Calu3 (cell line): ENCODE measurements at places on chromosomes 7 and 10. TPM values are rescaled to one million over a fixed set of nuclear protein-coding genes. Genes with fewer than 3 reads are reported as not detected.

DNA sequence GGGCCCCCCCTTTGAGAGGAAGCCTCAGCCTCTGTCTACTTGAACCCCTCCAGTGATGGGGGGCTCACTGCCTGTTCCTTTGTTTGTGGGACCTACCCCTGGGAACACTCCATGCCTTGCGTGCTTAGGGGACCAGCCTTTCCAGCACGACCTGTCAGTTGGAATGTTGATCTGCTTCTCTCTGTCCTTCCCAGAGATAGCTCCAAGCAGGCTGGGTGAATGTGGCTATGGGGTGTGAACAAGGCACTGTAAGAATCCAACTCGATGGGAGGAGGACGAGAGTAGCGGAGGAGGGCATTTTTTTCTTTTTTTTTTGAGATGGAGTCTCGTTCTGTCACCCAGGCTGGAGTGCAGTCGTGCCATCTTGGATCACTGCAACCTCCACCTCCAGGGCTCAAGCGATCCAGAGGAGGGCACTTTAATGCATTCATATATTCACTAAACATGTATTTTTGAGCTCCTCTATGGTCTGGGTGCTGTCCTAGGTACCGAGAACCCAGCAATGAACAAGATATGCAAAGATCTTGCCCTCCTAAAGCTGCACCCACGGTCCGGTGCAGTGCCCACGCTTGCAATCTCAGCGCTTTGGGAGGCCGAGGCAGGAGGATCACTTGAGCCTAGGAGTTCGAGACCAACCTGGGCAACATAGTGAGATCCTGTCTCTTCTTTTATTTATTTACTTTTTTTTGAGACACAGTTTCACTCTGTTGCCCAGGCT, 8.5 kb downstream of the CLIP2 start:
- H3K27me3 ChIP-seq = no peaks in the 10 kb centered on the region
- no peak for DNase-seq
- no peak overlapping the region for H3K27ac ChIP-seq
- peaks cover 10% of the 10 kb centered on the region for H3K36me3 ChIP-seq

DNA sequence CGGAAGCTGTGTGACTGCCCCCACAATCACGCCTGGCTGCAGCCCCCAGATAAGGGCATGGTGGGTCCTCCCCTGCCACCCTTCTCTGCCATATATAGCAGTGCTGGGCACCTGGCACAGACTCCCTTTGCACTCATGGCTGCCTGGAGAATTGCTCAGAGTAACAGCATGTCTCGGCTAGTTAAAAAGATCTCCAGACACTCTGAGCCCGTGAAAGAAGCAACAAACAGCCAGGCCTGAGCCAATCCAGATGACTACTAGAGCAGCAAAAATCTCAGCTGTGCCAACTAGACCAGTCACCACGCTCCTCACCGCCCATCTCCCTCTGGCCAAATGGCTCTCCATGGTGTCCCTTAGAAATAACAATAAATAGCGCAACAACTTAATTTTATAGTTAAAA, 71.3 kb downstream of the PARD3 start:
- H3K4me1 ChIP-seq = peaks cover 77% of the 10 kb centered on the region
- H3K27ac ChIP-seq = peak overlapping the region; percentile 24
- H3K36me3 ChIP-seq = no peaks in the 10 kb centered on the region
- H3K27me3 ChIP-seq = no peaks in the 10 kb centered on the region

DNA sequence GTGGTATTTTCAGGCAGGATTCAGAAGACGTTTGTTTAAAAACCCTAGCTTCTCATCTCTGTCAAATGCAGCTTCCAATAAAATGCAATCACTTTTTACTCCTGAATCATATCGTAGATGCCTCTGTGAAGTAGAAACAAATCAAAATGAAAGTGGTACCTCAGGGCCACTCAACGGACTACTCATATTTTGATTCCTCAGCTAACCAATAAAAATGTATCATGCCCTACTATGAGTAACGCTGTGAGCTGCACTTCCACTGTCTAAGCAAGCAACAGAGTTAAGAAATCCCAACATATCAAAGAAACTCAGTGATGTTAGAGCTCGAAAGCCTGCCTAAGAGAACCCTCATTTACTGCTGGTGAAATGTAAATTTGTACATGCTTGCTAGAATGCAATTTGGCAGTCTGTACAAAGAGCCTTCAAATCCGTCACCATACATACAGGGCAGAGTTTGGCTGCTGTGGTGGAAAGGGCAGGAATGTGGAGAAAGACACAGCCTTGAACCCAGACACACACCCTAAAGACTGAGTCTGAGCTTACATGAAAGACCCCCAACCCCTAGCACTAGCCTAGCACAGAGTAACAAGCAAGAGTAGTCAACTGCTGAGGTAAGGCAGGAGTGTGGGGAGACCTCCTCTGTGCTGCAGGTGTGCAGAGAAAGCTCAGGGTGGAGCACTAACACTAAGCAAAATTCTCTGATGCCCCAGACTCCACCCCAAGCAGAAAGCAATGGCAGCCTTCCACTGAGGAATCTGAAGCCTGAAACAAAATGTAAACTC, 151.5 kb downstream of the ANK3 start:
- H3K27me3 ChIP-seq = no peaks in the 10 kb centered on the region
- no peak overlapping the region for H3K27ac ChIP-seq
- peak; percentile 61 for DNase-seq
- H3K4me1 ChIP-seq = peaks cover 39% of the 10 kb centered on the region

DNA sequence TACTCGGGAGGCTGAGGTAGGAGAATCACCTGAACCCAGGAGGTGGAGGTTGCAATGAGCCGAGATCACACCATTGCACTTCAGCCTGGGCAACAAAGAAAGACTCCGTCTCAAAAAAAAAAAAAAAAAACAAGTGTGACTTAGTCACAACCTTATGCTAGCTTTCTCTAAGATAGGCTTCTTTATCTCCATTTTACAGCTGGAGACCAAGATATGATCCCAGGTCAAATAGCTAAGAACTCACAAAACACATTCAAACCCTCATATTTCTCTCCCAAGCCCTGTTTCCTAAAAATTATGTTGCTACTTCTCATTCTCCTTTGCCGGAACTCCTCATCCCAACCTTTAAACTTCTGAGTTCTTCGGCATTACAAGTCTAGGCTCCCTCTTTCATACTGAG, 13.0 kb upstream of the DHTKD1 start:
- DNase-seq = no peak
- no peaks in the 10 kb centered on the region for H3K36me3 ChIP-seq
- H3K4me3 ChIP-seq = no peak overlapping the region
- H3K27me3 ChIP-seq = no peaks in the 10 kb centered on the region
- no peaks in the 10 kb centered on the region for H3K4me1 ChIP-seq
- no peak overlapping the region for H3K27ac ChIP-seq

Gene CTAGE8
- 3.9 and 4.3 TPM in 2 replicates for total RNA-seq

GRCh38 chr10:34206078-34206934, 608.8 kb downstream of the PARD3 start:
- no peak overlapping the region for H3K27ac ChIP-seq
- DNase-seq = no peak
- no peaks in the 10 kb centered on the region for H3K27me3 ChIP-seq
- H3K4me3 ChIP-seq = no peak overlapping the region

GRCh38 chr7:31116615-31117014, 64.5 kb downstream of the ADCYAP1R1 start:
- H3K36me3 ChIP-seq = no peaks in the 10 kb centered on the region
- H3K4me1 ChIP-seq = no peaks in the 10 kb centered on the region
- no peak for DNase-seq
- no peak overlapping the region for H3K27ac ChIP-seq
- peaks cover 28% of the 10 kb centered on the region for H3K27me3 ChIP-seq
- no peak overlapping the region for H3K4me3 ChIP-seq

GRCh38 chr10:79941146-79941545, 7.8 kb downstream of the SFTPD start:
- peaks cover 100% of the 10 kb centered on the region for H3K27me3 ChIP-seq
- H3K27ac ChIP-seq = no peak overlapping the region
- H3K36me3 ChIP-seq = no peaks in the 10 kb centered on the region
- no peak overlapping the region for H3K4me3 ChIP-seq

Gene IL6
- 20.7 and 25.5 TPM in 2 replicates for total RNA-seq

- DNase-seq = no peak
- H3K27ac ChIP-seq = no peak overlapping the region
- no peaks in the 10 kb centered on the region for H3K27me3 ChIP-seq
- peaks cover 12% of the 10 kb centered on the region for H3K4me1 ChIP-seq
- peaks cover 7% of the 10 kb centered on the region for H3K36me3 ChIP-seq
Measured at GRCh38 chr10:2981361-2981801, 86.0 kb upstream of the PFKP start.

Gene COL28A1
- 1.3 and 3.2 TPM in 2 replicates for total RNA-seq

- peaks cover 29% of the 10 kb centered on the region for H3K27me3 ChIP-seq
- H3K4me1 ChIP-seq = no peaks in the 10 kb centered on the region
- H3K4me3 ChIP-seq = no peak overlapping the region
- DNase-seq = no peak
- no peak overlapping the region for H3K27ac ChIP-seq
- H3K36me3 ChIP-seq = no peaks in the 10 kb centered on the region
Measured at GRCh38 chr7:157544226-157544625, 207.4 kb downstream of the DNAJB6 start.

Gene PDE6C
- total RNA-seq = not detected in 2 replicates

- no peak overlapping the region for H3K4me3 ChIP-seq
- H3K27me3 ChIP-seq = no peaks in the 10 kb centered on the region
- H3K27ac ChIP-seq = no peak overlapping the region
- no peaks in the 10 kb centered on the region for H3K36me3 ChIP-seq
Measured at GRCh38 chr10:3239066-3239919, 66.7 kb upstream of the PITRM1 start.

DNA sequence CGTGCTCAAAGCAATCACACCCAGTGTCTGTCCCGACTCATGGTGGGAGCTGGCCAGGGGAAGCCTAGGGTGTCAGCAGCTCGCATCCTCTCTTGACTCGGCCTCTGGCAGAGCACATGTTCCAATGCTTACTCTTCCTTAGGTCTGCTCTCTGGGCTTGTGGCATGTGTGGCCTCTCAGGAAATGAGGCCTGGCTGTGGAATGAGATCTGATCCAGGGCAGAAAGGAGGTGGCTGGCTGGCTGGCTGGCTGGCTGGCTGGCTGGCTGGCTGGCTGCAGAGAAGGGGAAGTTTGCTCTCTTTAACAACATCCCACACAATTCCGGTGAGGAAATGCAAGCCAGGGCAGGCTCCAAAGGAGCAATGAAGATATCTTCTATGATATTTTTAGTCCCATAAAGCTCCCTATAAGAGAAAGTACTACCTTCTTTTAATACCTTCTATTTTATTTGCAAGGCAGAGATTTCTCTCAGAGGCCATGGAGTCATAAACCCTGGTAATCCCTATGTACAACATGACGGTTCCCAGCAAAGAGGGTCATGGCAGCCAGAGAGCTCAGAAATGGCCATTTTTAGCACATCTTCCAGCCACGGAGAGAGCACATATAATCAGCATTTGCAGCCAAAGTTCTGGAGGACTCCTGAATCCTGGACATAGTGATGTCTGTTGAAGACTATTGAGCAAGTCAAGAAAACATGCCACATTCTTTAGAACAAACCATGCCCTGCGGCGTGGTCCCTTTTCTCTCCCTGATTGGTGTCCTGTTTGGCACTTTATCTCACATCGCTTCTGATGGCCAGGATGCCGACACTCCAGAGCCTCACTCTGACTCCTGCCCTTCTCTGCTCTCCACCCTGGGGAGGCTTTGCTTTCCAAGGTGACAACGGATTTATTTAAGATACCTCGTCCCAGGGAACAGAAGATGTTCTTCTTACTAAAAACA, 153.7 kb downstream of the FANK1 start:
- no peak for DNase-seq
- H3K4me1 ChIP-seq = no peaks in the 10 kb centered on the region
- H3K27ac ChIP-seq = no peak overlapping the region
- peaks cover 31% of the 10 kb centered on the region for H3K27me3 ChIP-seq

Gene COL26A1
- not detected in 2 replicates for total RNA-seq

DNA sequence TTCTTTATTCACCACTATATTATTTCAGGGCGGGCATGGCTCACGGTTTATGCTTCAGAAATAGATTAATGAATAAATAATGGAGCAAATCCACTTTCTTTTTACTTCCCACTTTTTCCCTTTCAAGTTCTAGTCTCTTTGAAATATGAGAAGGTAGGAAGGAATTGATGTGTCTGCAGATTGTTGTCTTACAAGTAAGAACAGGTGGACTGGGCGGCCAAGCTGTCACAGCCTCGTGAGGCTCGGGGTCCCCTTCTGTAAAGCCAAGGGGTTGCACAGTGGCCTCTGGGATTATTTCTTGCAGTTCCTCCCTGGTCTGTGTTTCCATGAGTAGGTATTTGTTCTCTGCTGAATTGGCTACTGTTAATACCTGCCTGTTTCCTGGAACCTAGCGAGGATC, 11.2 kb downstream of the VWA2 start:
- peaks cover 8% of the 10 kb centered on the region for H3K4me1 ChIP-seq
- DNase-seq = no peak
- H3K27ac ChIP-seq = no peak overlapping the region

Gene CALHM3
- not detected in 2 replicates for total RNA-seq

DNA sequence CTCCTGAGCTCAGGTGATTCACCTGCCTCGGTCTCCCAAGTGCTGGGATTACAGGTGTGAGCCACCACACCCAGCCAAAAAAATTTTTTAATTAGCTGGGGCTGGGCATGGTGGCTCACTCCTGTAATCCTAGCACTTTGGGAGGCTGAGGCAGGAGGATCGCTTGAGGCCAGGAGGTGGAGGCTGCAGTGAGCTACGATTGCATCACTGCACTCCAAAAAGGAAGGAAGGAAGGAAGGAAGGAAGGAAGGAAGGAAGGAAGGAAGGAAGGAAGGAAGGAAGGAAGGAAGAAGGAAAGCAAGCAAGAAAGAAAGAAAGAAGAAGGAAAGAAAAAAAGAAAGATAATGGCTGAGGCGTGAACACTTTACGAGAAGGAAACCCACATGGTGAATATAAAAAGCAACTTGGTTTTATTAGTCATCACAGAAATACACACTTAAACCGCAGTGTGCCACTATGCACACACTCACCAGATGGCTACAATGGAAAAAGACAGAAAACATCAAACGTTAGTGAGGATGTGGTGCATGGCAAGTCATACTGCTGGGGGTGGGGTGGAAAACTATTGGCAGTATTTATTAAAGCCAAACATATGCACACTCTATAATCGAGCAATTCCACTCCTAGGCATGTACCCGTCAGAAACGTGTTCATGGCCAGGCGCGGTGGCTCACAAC, 4.4 kb upstream of the CCL26 start:
- H3K36me3 ChIP-seq = no peaks in the 10 kb centered on the region
- no peak overlapping the region for H3K27ac ChIP-seq
- peaks cover 11% of the 10 kb centered on the region for H3K4me1 ChIP-seq
- H3K4me3 ChIP-seq = no peak overlapping the region

Gene AKR1C8
- total RNA-seq = not detected in 2 replicates
